Suppressor macrophage treated with lipopolysaccharide for 4 hours (primary cell): ENCODE measurements at places on chromosomes 16 and 17.

DNA sequence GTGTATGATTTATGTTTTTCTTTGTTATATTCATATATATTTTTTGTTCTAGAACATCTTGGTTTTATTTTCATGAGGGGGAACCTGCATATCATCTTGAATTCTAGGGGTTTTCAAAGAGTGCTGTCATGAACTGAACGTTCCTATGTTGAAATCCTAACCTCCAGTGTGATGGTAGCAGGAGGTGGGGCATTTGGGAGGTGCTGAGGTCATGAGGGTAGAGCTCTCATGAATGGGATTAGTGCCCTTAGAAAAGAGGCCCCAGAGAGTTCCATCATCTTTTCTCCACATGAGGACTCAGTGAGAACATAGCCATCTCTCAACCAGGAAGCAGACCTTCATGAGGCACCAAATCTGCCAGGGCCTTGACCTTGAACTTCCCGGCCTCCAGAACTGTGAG is 34.6 kb upstream of the CCDC182 start:
- DNase-seq, result peak; percentile 33

GRCh38 chr16:901715-902601 is 68.8 kb downstream of the LMF1 start:
- no peak for DNase-seq

DNA sequence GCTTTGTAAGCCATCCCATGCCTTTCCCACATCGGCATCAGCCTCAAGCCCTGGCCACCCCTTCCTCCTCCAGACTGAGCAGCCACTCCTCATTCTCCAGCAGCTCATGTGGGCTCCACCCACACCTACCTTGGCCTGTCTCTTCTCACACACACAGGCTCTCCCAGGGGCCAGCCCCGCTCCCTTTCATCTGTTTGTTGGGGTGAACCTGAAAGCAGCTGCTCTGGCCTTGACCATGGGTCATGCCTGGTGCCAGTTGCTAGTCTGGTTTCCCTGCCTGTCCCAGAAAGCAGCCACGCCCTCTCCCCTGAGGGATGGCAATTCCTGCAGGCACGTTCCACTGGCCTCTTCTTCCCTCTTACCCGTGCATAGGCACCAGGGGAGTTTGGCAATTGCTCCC is 11.4 kb upstream of the TMEM238L start:
- DNase-seq, result no peak

- DNase-seq, result no peak
Observed at GRCh38 chr17:79338604-79339003, 264.0 kb downstream of the ENGASE start.

DNA sequence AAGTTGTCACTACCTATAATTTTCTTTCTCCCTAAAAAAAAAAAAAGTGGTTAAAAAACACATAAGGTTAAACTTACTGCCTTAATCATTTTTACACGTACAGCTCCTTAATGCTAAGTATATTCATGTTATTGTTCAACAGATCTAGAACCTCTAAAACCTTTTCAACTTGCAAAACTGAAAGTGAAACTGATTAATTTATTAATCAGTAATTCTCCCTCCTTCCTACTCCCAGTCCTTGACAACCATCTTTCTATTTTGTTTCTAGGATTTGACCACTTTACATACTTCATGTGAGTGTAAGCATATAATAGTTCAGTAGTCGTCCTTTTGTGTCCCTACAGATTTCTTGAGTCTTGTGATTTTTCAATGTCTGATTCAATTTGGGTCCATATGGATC is 251.4 kb upstream of the KIF2B start:
- DNase-seq, result no peak
